ELF-1 (cell line): ENCODE measurements at places on chromosomes 4 and X.

DNA sequence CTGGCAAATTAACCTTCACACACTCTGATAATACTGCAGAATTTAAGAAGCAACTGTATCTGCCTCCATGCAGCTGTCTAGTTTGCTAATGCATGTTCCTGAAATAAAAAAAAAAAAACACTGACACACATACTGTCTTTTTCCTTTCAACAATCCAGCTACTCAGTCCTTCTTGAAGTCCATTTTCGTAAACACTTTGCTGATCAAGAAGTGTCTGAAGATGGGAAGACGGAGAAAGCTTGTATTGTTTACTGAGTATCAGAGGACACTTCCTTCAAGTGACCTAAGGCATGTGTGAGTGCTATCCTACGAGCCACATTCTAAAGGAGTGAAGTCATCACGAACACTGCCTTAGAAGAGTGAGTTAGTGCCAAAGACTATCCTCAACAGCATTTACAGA, 82.6 kb downstream of the LUZP4 start:
- peak; percentile 62 for DNase-seq

- no peak for DNase-seq
Observed at GRCh38 chr4:186286581-186286980, 20.6 kb downstream of the F11 start.

DNA sequence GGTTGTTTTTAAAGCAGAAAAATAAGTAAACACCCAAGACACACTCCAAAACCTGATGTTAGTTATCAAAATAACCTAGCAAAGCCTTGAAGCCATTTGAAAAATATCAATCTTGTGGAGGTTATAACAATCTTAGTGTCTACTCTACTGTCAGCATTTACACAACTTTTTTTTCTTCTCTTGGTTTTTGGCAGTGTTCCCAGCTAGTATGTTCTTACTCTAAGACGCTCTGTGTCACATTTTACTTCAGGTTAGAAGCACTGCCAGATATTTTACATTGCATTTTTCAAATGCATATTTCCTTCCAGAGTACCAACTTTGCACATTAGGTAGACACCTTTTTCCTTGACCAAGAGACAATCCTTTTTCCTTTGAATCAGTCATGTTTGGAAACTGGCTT, 114.0 kb upstream of the INPP4B start:
- no peak for DNase-seq

- no peak for DNase-seq
Observed at GRCh38 chr4:87783781-87784180, 15.6 kb upstream of the IBSP start.

- no peak for DNase-seq
Observed at GRCh38 chr4:18234108-18234507, 212.6 kb upstream of the LCORL start.

DNA sequence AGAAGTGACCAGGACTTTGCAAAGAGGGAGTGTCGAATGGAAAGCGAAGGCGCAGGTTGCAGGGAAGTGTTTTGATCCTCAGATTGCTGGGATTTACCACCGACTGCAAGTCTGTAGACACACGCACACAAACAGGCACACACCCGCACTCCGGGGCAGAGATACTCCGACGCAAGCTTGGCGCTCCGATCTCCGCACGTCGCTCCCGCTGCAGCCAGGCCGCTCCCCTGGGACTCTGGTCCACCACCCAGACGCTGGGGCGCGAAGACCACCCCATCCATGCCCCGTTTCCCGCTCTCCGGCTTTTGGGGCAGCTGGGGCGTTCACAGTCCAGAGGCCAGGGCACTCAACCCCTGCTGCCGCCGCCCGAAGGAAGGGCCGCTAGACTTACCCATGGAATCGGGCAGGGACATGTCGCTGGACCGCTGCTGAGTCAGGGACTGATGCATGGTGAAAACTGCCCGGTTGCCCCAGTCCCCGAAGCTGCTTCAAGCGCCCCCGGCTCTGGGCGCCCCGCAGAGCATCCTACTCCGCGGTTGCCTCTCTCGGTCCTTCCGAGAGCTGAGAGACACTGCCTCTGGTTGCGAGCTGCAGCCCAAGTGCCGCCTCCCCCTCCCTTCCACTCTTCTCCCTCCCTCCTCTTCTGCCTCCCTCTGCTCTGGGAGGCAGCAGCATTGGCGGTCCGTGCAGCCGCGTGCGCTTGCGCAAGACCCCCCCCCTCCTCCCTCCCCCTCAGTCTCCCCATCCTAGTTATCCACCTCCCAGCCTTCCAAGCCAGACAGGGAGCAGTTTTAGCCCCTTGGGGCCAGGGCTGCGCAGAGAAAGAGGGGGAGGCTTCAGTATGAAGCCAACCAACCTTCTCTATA, at the start of gene TMEM255A:
Gene TMEM255A, minus strand, starts transcription at position 601 of the 866 bp plus-strand sequence. Its CDS starts 152 bp downstream, at position 449.
- DNase-seq, result peak; percentile 76

DNA sequence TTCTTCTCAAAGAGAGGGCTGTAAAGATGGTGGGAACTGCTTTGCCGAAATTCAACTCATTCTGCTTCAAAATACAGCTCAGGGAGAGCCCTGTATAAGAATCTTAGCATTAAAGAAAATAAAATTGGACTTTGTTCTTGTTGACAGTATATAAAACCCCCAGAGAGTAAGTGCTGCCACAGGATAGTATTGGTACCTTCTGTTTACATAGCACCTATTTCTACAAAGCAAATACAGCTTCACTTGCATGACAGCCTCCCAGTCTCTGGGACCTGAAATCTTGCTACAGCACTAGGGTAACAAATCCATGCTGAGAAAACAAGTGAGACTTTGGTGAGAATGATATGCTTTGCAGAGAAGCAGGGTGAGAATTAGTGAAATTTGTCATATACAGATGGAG, 428.6 kb downstream of the ADGRL3 start:
- DNase-seq, result no peak

DNA sequence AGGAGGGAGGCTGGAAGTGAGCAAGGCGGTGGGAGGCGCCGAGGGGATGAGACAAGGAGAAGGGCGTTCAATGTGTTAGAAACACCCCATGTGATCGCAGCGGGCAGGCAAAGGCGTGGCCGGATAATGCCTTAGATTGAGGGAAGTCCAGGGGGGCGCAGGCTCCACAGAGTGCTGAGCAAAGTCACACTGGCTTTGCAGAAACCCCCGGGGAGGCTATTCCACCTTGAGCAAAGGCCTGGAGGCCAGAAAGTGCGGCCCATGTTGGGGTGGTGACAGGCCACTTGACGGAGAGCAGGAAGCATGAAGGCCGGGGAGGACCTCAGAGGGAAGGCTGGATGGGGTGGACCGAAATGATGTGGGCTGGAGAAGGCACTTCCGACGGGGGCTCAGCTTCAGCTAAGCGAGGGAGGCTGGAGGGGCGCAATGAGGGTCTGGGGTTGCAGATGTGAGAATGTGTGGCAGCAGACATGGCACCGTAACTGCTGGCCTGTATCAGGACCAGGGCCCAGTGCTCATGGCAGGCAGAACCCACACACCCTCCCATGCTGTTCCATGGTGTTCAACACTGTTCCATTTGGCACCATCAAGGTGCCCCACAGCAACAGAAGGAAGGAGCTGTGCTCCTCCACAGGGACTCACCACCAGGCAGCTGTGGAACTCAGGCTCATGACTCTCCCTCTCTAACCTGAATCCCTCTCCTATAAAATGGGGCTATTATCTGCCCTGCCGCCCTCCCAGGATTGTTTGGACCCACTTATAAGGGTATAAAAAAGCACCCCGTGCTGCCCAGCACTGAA, 50.3 kb downstream of the HMX1 start:
- DNase-seq, result no peak

DNA sequence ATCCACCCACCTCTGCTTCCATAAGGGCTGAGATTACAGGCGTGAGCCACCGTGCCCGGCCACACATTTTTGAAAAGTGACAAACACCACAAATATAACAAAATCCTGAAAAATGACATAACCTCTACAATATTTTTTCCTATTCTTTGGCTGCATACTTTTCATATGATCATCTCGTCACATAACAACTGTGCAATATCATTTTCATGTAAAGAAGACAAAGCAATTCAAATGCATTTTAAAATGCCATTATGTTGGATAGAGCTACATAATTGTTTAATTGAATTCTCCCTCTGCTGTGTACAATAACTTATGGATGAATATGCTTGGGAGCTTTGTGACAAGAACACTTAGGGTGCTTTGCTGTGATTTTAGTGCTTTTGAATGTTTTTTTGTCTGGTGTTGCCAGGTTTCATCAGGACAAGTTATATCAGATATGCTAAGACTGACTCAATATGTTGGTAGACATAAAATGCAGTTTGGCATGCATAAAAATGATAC, 132.9 kb downstream of the CHIC2 start:
- DNase-seq, result no peak
